H54 (cell line): ENCODE measurements at places on chromosomes 2 and 18.

DNA sequence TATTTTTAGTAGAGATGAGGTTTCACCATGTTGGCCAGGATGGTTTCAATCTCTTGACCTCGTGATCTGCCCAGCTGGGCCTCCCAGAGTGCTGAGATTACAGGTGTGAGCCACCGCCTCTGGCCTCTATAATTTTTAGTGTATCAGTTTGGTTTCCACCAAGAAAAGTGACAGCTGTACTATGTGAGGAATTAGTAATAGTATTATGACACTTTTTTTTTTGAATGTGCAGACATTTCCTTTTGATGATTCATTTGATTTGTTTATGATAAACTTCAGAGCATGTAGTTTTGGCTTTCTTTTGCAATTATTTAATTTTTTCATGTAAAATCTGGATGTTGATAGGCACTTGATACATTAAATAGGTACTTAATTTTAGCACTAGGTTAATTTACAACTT lies 61.5 kb downstream of the PTPN4 start:
- DNase-seq: no peak

GRCh38 chr2:170929686-170930050 lies 615 bp downstream of the GORASP2 start:
- peak; percentile 27 for DNase-seq

DNA sequence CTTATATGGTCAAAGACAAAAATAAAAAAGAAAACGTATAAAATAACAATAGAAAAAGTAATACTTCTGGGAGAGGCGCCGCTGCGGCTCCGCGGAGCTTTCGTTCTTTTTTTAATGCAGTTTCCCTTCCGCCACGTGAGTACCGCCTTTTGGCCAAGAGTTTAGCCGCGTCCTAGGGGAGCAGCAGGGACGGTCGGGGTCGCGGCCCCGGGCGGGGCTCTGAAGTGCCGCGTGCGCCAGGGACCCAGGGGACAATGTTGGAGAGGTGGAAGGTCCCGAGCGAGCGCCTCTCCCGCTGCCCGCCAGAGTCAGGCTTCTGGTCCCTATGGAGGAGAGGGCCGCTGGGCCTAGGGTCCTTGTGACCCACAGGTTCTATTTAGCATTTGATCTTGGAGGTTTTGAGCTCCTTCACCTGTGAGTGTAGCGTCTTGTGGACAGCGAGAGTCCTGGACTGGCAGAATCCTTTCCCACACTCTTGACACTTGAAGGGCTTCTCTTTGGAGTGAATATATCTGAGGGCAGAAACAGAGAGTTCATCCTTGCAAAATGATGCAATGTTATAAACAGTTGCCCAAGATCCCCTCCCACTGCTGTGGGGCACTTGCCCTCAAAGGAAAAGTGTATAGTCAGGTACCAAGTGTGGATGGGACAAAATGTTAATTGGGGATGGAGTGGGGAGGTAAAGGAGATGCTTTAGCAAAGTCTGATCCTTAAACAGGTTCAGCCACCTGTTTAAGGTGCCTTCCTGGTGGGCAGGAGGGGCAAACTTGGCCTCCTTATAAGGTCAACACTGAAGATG lies 6.3 kb downstream of the OSR1 start:
- DNase-seq: no peak

- DNase-seq: no peak
Measured at GRCh38 chr2:15554525-15555218, 6.5 kb downstream of the NBAS start.

DNA sequence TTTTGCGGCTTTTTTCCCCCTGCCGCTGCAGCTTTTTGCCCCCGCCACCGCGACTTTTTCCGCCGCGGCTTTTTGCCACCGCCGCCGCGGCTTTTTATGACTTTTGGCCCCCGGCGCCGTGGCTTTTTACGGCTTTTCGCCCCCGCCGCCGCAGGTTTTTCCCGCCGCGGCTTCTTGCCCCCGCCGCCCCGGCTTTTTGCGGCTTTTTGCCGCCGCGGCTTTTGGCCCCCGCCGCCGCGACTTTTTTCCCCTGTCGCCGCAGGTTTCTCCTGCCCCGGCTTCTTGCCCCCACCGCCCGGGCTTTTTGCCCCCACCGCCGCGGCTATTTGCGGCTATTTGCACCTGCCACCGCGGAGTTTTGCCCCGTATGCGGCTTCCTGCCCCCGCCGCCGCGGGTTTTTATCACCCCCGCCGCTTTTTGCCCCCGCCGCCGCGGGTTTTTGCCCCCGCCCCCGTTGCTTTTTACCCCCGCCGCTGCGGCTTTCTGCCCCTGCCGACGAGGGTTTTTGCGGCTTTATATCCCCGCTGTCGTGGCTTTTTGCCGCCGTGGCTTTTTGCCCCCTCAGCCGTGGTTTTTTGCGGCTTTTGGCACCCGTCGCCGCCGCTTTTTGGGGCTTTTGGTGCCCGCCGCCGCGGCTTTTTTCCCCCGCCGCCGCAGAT lies 2750.9 kb downstream of the RPIA start:
- DNase-seq: no peak

GRCh38 chr2:118055512-118056164 lies 32.6 kb upstream of the INSIG2 start:
- no peak for DNase-seq

DNA sequence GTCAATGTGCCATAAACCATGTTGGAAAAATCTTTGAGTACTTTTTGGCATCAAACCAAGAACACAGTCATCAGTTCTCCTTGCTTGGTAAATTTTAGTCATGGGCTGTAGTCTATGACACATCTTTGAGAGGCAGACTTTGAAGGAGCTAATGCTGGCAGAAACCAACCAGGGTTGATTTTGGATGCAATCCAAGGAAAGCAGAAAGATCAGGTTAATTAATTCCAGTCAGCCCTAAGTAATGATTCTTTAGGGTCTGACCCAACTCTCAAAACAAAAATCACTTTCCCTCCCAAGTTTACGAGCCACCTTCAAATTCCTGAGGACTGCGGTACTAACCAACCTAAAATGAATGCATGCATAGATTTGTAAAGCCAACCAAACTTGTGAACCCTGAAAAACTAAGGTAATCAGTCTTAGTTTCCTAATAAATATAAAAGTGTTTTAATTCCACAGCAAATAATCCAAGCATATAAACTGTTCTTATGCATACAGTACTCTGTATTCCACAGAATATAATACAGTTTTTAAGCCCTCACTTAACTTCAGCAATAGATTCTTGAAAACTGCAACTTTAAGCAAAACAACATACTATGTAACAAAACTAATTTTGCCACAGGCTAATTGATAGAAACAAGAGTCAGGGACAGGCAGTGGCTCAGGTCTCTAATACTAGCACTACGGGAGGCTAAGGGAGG lies 22.0 kb downstream of the AP1S3 start:
- peak; percentile 48 for DNase-seq

DNA sequence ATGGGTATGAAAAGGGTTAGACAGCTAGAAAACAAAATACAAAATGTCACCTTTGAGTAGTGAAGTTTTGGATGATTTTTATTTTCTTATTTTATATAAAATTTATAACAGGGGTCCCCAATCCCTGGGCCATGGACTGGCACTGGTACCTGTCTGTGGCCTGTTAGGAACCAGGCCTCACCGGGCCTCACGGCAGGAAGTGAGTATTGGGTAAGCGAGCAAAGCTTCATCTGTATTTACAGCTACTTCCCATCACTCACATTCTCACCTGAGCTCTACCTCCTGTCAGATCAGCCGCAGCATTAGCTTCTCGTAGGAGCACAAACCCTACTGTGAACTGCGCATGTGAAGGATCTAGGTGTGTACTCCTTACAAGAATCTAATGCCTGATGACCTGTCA lies 202.8 kb upstream of the TWIST2 start:
- no peak for DNase-seq

DNA sequence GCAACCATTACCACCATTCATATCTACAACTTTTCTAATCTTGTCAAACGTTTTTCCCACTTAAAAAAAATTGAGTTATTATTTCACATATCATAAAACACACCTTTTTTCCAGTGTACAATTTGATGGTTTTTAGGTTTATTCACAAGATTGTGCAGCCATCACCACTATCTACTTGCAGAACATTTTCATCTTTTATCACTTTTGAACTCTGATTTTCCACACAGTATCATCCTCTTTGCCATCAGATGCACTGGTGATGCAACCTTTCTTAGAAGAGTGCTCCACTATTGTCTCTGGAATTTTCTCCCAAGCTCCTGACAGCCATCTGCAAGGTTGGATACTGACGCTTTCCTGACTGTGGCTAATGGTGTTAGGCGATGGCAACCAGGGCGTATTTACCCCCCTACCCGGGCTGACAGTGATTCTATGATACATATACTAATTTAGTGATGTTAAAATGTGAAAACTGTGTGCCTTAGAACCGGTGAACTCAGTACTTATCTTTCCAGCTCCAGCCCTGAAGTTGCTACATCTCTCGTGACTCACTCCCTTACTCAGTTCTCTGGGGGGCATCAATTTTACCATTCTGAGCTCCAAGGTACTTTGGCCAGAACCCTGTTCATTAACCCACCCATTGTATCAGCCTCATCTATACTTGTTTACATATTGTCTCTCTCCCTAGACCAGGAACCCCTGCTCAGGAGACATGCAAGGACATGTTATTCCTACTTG lies 105.4 kb upstream of the SPRED2 start:
- DNase-seq: no peak

GRCh38 chr18:63648241-63648640 lies 4.2 kb upstream of the SERPINB4 start:
- no peak for DNase-seq

DNA sequence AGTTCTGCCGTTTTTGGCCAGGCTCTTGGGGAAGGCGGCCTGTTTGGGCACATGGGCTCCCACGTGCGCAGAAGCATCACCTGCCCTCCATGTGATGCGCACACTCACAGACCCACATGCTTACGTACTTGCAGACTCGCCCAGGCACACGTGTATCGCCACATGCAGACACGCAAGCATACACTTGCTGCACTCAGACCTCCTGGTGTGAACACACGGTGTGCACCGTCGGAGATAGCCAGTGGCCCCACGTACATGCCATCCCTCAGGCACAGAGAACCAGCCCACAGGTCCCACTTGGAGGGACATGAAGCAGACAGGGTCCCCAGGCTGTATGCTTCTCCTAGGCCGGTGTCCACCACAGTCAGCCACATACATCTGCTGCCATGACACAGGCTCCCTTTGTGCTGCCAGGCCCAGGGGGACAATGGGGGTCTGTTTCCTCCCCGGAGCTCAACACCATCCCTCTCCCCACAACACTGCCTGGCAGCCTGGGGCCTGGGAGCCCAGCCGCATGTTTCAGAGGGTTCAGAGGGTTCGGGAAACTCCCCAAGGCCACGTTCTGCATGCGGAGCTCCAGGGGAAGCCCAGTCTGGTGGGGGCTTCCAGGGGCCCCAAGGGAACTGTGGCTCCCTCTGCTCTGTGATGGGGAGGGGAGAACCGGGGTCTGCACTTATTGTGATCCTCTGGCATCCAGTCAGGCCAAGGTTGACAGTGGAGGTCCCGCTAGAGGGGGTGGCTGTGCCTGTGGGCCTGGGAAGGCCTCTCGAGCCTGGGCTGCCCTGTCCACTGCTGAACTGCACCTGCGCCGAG lies 208.1 kb upstream of the HAAO start:
- no peak for DNase-seq

DNA sequence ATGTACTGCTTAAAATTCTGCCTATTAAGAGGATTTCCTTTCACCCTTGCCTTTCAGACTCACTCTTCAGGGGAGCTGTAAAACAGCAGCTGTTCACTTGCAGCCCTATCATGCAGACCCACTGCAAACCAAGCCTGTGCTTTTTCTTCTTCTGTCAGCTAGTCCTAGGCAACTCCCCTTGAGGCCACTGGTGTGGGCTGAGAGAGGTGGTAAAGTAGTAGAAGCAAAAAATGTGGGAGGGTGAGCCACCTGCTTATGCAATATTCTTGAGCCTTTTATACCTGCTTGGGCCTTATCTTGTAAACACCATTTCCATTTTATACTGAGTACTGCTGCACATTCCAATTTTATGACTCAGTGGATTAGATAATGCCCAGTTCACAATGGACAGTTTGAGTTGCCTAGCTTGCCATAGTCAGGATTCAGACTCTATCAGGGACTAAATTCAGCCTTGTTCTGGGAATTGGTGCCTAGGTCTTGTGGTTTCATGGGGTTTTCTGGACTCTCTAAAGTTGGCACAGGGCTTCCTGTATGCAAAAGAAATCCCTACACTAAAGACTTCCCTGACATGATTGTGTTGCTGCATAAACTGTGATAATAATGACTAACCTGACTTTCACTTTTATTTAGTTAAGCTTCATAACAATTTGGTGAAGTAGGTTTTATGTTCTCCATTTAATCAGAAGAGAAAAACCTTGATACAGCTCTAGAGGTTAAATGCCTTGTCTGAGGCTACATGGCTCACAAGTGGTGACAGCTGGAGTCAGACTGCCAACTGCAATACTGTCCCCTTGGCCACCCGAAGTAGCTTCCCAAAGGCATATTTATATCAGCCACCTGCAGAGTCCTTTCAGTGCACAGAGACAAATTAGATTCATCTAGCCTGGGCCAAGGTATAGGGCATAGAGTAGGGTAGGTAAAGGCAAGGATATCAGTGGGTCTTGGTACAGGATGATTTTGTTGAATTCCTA lies 47.4 kb upstream of the KDM3A start:
- peak; percentile 30 for DNase-seq

DNA sequence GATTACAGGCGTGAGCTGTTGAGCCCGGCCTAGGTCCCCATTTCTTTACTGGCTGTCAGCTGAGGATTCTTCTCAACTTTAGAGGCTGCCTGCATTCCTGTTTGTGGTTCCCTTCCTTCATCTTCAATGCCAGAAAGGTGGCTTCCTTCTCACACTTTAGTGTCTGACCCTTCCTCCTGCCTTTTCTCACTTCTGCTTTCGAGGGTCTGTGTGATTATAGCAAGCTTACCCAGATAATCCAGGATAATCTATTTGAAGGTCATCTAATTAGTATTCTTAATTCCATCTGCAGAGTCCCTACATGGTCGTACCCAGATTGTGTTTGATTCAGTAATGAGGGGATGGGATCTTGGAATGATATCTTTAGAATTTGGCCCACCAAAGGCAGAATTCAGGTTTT lies 157.4 kb downstream of the TANC1 start:
- no peak for DNase-seq

DNA sequence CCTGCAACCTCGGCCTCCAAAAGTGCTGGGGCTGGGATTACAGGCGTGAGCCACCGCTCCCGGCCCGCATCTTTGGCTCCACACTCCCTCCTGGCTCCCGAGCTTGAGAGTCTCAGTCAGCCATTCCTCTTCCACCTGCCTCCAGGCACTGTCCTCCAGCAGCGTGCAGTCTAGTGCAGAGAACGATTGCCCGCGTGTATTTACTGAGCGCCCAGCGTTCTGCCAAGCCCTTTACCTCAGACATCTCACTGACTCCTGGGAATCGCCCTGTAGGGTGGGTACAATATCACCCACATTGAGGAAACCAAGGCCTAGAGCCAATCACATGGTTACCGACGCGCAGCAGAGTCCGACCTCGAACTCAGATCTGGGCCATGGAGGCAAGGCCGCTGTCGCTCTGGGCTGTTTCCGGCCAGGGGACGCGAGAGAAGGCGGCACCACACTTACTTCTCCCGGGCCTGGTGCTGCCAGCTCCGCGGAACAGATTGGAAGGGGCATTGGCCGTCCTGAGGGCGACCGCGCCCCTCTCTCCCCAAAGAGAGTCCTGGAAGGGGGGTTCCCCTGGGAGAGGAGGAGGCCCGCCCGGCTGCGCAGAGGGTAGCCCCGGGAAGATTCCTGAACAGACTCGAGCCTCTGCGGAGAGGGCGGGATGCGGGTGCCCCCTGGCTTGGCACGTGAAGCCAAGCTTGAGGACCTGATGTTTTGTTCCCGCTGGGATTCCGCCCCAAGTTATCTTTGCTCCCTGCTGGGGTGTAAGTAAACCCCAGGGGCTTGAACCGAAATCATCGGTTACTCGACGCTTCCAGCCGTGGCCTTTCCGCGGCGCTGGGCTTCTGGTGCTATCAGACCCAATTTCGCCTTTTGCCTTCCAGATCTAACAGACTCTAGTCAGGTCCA lies 5.2 kb upstream of the DLX2 start:
- DNase-seq: no peak

GRCh38 chr2:68800027-68800401 lies 65.4 kb downstream of the ARHGAP25 start:
- no peak for DNase-seq
